ENCODE measurements at places on chromosomes 13 and 19.

DNA sequence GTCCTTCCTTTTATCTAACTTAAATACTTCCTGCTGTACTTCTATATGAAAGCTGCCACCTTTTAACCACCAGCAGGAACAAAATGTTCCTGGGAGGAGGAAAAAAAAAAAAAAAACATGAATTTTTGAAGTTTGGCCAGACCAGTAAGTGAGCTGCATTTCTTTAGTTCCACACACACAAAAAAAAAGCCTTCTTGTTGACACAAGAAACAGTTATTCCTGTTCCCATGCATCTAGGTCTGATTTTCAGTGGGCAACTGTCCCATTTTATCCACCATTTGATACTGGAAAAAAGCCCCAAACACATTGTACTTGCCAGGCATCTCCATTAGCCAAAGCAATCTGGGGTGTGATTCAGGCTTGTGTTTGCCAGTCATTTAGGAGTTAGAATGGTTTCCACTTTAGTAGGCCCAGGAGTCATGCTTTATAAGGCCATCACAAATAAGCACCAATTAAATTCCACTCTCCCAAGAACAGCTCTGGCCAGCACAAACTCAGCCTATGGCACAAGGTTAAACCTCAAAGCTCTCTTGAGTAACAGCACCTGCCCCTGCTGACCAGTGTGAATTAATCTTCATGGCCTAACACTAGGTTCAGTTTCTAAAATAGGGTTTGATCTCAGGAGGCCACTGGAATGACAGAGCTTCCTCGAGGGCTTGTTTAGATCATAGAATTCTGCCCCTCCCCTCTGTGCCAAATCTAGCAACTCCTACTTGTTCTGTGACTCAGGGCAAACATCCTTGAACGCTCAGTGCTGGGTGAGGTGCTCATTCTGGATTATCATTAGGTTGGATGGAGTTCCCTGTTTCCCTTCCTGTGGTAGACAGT lies 67.1 kb downstream of the NUFIP1 start:
- peak; percentile 90 for DNase-seq

GRCh38 chr19:48874303-48875135 lies 2.3 kb downstream of the PPP1R15A start:
- peak; percentile 85 for DNase-seq

GRCh38 chr13:48573213-48574007 lies 40.5 kb upstream of the RCBTB2 start:
- no peak for DNase-seq

DNA sequence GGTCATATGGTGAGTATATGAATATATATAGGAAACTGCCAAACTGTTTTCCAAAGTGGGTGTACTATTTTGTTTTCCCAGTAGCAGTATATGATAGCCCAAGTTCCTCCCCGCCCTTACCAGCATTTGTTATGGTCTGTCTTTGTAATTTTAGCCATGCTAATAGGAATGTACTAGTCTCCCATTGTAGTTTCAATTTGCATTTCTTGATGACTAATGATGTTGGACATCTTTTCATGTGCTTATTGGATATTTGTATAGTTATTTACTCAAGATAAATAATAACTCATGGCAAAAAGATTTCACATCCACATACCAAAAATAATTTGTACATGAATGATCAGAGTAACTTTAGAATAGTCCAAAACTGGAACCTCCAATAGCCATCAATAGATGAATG lies 75.3 kb upstream of the SERP2 start:
- peak; percentile 40 for DNase-seq

DNA sequence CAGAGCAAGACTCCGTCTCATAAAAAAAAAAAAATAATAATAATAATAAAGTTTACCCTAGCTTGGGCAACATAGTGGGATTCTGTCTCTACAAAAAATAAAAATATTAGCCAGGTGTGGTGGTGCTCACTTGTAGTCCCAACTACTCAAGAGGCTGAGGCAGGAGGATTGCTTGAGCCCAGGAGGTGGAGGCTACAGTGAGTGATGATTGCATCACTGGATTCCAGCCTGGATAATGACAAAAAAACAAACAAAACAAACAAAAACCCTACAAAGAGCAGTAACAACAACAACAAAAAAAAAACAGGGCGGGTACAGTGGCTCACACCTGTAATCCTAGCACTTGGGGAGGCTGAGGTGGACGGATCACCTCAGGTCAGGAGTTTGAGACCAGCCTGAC lies 45.2 kb downstream of the ZNF331 start:
- no peak for DNase-seq

GRCh38 chr13:102040812-102041211 lies 361.0 kb downstream of the FGF14 start:
- DNase-seq: no peak

- DNase-seq: peak; percentile 27
Measured at GRCh38 chr13:102141625-102142472, 260.0 kb downstream of the FGF14 start.

DNA sequence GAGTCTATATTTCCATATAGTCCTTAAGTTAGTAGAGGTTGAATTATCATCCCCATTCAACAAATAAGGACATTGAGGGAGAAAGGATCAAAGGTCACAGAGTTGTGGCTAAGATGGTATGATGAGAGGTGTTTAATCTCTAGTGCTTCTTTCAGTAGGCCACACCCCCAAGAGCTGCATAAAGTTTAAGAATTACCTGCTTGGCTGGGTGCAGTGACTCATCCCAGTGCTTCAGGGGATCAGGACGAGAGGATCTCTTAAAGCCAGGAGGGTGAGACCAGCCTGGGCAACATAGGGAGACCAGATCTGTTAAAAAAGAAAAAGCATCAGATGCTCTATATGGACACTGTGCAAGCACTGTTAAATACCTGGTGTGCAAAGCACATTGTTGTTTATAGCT lies 560.0 kb upstream of the KLHL1 start:
- peak; percentile 64 for DNase-seq
